RCC 7860 (cell line): ENCODE measurements at places on chromosomes 7 and 10.
A peak's percentile ranks its signal among the peaks of the same experiment; 100 is the strongest.

DNA sequence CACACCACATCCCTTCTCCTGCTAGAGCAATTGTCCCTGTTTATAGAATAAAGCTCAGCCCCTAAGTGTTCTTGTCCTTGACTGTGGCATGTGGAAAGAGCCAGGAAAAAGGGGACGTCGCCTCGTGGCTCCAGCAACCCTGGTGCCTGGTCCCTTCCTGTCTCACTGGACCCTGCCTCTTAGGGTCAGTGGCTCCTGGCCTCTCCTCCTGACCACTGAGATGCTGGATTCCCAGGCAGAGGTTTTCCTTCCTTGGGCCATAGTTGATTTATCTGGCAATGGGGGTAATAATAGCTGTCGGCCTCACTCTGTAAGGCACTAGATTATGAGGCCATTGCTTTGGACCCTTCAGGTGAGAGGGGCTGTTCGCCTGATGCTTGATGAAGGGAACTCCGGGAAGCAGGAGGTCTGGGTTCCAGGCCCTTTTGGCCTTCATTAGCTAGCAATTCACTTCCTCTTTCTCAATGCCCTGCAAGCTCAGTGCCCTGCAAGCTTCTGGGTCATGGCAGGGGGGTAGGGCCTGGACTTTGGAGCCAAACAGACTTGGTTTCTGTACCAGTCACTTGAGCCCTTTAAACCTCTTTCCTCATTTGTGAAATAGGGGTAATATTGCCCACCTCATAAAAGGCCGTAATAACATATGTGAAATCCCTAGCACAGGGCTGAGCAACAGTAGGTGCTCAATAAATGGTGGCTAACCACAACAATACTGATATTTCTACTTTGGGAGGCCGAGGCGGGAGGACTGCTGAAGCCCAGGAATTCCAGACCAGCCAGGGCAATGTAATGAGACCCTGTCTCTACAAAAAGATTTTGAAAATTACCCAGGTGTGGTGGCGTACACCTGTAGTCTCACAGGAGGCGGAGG, 1.1 kb downstream of the ASL start:
- DNase-seq, result no peak

- DNase-seq, result no peak
Measured at GRCh38 chr10:73094986-73095480, 1.6 kb downstream of the P4HA1 start.

DNA sequence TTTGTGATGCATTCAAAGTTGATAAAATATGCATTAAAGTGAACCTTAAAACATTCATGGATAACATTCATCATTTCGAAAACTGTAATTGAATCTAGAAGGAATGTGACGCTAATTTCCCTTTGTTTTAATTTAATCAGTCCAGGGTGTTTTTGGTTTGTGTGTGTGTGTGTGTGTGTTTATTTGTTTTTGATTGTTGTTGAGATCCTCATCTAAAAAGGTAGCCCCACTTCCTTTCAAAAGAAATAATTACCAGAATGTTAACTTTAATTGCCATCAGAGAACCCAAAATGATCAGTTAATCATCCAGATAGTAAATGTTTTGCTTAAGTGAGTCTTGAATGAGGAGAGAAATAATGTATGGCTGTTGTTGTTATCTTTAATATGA, 74.5 kb upstream of the PTPRZ1 start:
- no peak for DNase-seq

DNA sequence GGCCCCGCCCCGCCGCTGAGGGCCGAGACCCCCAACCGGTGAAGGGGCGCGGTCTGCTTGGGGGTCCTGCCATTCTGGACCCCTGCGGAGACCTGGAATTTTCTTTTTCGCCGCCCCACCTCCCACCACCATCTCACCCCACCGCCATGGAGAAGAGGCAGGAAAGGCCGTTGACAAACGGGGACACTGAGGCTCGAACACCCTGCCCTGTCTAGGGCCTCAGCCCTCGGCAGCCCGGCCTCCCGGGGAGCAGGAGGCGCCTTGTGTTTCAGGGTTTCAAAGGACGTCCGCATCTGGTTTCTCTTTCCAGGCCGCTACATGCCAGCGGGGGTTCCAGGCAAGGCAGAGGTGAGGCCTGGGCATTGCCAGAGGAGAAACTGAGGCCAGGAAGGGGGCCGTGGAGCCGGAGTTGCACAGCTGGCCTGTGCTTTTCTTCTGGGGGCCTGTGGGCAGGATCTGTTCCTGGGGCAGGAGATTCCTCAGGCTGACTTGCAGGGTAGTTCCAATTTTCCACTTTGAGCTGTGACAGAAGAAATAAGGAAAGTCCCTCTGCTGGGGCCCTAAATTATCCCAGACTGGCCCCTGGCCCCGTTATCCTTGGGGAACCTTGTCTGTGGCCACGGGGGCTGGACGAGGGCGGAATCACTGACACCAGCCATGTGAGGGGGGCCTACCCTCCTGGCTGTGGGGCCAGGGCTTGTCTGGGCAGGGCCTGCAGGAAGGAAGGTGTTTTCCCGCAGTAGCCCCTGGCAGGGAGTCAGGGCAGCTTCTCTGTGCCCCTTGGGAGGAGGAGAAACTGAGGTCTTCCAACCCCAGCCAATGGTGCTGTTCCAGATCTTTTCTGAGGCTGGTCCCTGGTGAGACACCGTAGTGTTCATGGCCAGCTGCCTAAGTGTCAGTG, 900 bp upstream of the MICALL2 start:
- DNase-seq, result no peak

DNA sequence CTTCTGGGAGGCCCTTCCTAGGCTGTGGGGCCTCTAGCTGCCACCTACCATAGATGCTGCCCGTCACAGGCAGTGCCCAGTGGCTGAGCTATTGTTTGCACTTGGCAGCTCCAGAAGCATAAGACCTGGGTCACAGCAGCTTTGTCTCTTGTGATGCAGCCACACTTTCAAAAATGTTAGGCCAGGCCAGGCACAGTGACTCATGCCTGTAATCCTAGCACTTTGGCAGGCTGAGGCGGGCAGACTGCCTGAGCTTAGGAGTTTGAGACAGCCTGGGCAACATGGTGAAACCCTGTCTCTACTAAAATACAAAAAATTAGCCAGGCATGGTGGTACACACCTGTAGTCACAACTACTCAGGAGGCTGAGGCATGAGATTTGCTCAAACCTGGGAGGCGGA, 9.5 kb upstream of the KAZALD1 start:
- peak; percentile 57 for DNase-seq
